ENCODE measurements at places on chromosomes 2 and 18. TPM values are rescaled to one million over a fixed set of nuclear protein-coding genes. Genes with fewer than 3 reads are reported as not detected.

- no peak for DNase-seq
Observed at GRCh38 chr18:62999921-63000320, 284.6 kb downstream of the PHLPP1 start.

- DNase-seq, result no peak
Observed at GRCh38 chr2:69164061-69164778, 151.2 kb downstream of the ANTXR1 start.

DNA sequence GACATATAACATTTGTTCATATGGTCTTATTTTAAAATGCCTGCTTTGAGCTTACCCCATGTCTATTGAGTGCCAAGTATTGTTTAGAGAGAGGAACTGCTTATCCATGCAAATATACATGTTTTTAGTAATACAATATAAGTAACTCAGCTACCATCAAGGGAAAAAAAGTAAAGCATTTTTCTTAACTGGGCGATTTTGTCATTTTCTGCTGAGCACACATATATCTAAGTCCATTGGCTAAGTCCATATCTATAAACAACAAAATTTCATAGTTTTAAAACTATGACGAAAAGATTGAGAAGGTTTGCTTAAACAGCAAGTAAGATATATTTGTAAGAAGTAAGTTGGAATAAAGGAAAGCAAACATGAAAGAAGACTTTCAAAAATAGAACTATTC, 82.7 kb downstream of the CALCRL start:
- no peak for DNase-seq

GRCh38 chr18:59502274-59503175, 143.5 kb upstream of the LMAN1 start:
- DNase-seq, result no peak

- no peak for DNase-seq
Observed at GRCh38 chr2:120350801-120351320, 4.9 kb downstream of the INHBB start.

DNA sequence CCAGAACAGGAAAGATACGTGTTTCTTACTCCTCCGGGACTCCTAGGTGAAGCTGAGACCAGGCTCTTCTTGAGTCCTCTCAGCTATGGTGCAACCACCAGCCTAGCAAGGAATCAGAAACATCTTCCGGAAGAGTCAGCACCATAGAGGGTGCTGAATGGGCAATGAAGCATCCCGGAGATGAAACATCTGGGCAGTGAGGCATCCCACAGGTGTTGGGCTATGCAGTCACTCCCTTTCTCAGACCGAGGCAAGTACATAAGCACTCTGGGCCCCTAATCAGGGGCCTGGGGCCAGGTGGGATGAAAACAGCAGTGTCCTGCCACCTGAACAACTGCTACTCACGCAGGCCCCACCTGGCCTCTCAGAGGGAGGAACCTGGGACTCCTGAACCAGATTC, 1.4 kb upstream of the CAPN10 start:
- no peak for DNase-seq

DNA sequence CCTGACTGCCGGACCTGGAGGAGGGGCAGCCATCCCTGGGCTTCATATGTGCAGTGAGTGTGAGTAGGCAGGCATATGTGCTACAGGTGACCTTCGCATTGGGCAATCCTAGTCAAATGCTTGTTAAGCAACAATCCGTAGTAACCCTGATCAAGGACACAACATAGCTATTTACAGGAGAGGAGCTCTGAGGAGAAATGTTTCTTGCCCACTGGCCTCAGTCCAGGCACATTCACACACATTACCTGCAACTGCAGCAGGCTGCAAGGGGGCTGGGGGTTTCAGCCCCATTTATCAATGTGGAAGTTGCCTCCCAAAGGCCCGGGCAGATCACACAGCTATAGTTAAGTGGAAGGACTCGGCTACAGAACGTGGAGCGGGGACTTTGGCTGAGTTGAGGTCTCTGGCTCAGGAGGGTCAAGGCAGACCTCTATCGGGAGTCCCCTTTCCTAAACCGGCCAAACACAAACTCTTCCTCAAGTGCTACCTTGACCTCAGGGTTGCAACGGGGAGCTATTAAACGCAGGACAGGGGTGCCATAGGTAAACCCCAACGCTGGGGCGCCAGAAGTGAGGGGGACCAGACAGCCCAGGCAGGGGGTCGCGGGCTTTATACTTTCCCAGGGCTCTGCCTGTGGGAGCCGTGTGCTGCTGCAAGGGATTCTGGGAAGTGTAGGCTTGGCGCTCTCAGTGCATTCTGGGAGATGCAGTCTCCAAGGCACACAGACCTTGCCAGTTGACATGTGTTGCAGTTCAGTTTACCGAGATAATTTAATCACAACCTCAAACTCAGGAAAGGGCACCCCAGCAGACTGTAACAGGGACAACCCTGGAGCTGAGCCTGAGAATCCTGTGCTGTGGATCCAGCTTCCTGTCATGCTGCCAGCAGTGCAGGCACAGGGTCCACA, 9.4 kb downstream of the KHK start:
- DNase-seq, result no peak

DNA sequence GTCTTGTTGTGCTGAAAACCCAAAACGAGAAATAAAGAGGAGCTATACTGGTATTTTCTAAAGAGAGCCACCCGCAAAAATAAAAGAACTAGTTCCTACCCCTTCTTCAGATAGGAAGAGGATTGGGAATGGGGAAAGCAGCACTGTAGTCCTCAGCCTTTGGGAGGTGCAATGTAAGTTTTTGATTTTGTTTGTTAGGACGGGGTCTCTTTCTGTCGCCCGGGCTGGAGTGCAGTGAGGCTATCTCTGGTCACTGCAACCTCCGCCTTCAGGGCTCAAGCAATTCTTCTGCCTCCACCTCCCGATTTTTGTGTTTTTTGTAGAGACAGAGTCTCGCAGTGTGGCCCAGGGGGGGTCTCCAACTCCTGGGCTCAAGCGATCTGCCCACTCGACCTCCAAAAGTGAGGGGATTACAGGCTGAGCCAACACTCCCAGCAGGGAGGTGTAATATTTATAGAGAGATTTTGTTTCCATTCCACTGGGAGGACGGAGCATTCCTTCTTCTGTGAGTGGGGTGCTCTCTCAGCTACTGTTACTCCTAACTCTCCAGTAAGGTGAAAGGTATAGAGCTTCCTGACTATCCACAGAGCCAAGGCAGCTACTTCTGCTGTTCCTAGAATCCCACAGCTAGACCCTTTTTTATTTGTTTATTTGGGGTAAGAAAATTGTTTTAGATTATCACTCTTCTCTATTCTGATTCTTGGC, 13.1 kb upstream of the GULP1 start:
- DNase-seq, result no peak

DNA sequence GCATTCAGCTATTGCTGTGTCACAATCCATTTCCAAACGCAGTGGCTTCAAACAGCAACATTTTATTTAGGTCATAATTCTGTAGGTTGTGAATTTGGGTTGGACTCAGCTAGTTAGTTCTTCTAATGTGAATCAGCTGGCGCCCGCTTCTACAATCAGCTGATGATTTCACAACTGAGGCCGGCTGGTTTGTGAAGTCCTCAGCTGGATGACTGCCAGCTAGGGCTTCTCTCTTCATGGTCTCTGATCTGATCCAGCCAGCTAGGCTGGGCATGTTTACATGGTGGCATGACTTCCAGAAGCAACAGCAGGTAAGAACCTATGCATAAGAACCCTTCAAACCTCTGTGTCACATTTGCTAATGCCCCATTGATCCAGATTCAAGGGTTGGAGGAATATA, 172.0 kb downstream of the SLC4A10 start:
- DNase-seq, result no peak

DNA sequence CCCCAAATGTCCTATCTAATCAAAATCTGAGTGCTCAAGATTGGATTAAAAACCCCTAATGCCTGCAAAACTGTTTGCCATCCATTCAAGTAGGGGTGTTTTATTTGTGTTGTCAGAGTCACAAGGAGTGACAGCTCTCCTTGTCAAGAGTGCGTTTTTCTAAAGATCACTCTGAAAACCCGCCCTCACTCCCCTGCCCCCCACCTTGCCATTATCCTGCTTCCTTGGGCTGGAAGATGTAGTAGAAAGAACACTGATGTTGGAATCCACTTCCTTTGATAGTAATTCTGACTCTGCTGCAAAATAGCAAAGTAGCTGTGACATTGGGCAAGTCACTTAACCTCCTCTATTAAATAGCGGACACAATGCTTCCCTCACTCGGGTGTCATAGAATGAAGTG, 155.6 kb downstream of the TSN start:
- DNase-seq, result no peak

DNA sequence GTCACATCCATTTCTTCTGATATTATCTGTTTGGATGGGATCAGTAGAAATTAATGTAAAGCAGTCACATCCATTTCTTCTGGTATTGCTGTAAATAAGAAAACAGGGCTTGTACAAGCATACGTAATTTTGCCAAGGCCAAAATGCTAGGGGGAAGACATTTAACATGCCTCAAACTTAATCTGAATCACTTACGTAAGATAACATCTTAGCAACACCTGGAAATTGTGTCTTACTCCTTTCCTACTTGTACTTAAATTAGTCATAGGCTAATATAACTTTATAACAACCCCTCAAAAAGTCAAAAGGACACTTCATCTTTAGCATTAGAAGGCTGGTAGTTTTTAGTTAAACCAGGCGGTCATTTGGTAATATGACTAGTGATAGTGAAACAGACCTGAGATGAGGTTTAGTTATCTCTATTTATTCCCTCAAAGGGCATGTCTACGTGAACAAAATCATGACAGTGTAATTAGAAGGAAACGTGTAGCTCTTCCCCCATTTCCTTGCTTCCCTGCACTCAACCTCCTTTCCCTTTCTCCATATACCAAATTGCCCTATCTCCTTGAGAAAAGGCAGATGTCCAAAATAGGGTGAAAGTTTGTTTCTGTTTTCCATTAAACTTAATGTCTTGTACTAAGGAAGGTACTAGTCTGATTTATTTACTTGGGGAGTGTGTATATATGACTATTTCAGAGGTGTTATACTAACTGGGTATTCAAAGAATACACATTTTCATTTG, 99.3 kb upstream of the FZD5 start:
- no peak for DNase-seq

GRCh38 chr2:235698028-235698427, 204.2 kb downstream of the AGAP1 start:
- no peak for DNase-seq

DNA sequence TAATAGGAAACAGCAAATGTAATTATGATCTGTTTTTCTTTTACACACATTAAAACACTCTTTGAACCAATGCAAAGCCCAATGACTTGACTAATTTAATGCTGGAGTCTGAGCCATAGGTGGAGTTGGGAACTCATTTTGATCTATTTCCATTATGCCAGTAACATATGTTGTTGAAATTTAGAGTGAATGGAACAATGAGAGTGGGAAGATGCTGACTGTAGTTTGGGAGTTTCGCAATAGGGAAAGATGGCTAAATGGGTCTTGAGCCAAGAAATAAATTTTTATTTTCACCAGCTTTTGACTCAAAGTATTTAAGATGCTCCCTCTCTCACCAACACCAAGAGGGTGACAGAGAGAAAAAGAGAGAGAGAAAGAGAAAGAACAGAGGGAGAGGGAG, 246.7 kb downstream of the DLGAP1 start:
- no peak for DNase-seq

GRCh38 chr2:18724371-18725145, 135.2 kb upstream of the NT5C1B start:
- DNase-seq, result no peak

- DNase-seq, result no peak
Observed at GRCh38 chr18:41121116-41121826, 833.8 kb upstream of the PIK3C3 start.

DNA sequence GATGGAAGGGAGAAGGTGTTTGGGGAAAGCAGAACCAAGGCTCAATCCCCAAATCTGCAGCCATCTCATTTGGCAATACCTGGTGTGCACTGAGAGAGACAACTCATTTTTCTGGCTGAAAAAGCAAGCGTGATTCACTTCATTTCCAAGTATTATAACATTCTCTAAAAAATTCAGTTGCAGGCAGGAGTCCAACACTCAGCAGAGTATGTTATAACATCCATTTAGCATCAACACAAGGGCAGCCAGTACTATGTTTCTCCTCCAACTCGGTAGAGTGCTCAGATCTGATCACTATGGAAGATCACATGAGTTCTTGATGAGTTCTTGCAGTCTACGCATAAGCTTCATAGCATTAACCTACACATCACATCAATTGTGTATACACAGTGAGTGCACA, 99.4 kb upstream of the PID1 start:
- no peak for DNase-seq

DNA sequence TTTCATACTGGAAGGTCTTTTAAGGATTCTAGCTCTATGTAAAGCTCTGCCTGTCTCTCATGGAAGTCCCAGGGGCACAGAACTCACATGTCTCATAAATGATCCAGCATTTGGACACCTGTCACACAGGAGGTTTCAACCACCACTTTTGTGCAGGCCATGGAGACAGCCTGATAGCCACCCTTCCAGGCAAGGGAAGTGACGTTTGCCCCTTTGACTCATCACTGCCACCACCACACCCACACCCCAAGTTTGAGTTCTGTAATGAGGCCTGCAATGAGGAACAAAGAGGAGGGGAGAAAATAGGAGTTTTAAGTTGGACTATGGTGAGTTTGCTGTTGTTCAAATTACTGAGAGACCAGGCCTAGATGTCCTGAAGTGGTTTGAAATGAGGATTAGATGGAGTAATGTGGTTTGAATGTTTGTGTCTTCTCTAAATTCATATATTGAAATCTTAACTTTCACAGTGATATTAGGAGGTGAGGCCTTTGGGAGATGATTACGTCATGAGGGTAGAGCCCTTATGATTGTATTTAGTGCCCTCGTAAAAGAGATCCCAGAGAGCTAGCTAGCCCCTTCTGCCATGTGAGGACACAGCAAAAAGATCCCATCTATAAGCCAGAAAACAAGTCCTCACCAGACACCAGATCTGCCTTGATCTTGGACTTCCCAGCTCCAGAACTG, 175.3 kb upstream of the EPHA4 start:
- DNase-seq, result no peak

- no peak for DNase-seq
Observed at GRCh38 chr2:226702376-226702775, 97.2 kb downstream of the IRS1 start.

DNA sequence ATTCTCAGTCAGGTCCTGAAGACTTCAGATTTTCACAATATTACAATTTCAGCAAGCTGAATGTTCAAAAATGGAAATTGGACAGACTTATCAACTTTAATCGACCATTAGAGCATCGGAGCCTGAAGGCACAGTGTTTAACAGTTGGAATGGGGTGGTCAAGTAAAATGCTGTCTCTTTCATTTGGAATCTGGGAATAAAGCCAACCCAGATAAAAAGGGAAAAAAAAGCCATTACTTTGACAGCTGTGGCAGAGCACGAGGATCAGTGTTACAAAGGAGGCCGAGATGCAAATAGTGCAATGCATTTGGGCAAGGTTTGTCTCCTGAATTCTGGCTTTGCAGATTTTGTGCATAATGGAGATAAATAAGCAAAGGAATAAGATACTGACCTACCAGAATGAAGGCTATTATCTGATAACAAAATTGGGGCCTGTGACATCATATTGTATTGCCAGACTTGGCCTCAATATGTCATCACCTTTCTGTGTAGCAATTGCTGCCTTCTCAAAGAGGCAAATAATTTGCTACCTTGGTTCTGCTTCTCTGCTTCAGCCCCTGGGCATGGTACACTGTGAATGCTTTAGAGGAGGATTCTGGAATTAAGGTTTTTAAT, 277.5 kb upstream of the KLHL29 start:
- DNase-seq, result no peak

The ABCG5 gene
- total RNA-seq, result not detected

The MFSD2B gene
- total RNA-seq, result not detected

The EVA1A gene
- total RNA-seq, result 1.1 TPM

The POTEI gene
- not detected for total RNA-seq

The CD302 gene
- 110 TPM for total RNA-seq

The MAL gene
- total RNA-seq, result not detected

The TMEM163 gene
- 2.5 TPM for total RNA-seq

The ZNF804A gene
- total RNA-seq, result 0.14 TPM

The UGT1A8 gene
- total RNA-seq, result not detected

The LIMS3 gene
- total RNA-seq, result 43.6 TPM

The OR6B2 gene
- not detected for total RNA-seq

The MAP3K20 gene
- total RNA-seq, result 45.9 TPM

The STAT4 gene
- 6.6 TPM for total RNA-seq
